Keratinocyte (primary cell): ENCODE measurements at places on chromosomes 7 and 10. TPM values are rescaled to one million over a fixed set of nuclear protein-coding genes. Genes with fewer than 3 reads are reported as not detected.

The ACBD7 gene
- polyA plus RNA-seq: 0.08 to 0.20 TPM in 2 of 3 replicates, not detected in the other

- no peak for DNase-seq
These were observed 12.4 kb downstream of the ANTXRL start for GRCh38 chr10:46299286-46299535.

DNA sequence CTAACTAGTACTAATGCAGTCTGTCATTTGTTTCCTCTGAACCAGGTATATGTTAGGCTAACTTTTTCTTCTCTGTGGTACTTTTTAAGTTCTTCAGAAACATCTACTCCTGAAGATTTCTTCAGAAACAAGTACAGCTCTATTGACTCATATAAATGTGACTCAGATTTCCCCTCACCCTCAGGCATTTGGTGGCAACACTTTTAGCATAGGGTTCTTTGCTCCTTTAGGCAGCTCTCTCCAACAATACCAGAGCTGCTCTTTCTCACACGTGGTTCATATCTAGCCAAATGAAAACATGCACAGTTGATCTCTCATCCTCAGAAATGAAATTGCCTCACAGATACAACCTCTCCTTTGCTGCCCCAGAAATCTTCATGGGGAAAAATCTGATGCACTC, 939.8 kb downstream of the SORCS1 start:
- no peak for DNase-seq

GRCh38 chr7:65832281-65832680, 40.6 kb upstream of the VKORC1L1 start:
- no peak for DNase-seq

DNA sequence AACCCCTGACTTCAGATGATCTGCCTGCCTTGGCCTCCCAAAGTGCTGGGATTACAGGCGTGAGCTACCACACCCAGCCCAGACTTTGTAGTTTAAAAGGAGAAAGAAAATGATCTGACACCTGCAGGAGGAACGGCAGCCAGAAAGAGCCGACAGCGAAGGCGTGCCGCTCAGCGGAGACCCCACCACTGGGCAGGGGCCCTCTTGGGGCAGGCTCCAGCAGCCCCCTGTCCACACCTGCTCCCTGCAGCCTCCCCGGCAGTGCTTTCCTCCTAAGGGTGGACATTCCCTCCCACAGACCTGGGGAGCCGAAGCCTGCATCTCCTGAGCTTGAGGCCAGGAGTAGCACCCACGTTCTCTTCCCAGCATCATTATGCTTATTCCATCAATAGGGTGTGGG, 19.2 kb upstream of the CNPY1 start:
- no peak for DNase-seq

The NKX1-2 gene
- 0.89 to 3.6 TPM (median 1.9 TPM) in 3 replicates for polyA plus RNA-seq

DNA sequence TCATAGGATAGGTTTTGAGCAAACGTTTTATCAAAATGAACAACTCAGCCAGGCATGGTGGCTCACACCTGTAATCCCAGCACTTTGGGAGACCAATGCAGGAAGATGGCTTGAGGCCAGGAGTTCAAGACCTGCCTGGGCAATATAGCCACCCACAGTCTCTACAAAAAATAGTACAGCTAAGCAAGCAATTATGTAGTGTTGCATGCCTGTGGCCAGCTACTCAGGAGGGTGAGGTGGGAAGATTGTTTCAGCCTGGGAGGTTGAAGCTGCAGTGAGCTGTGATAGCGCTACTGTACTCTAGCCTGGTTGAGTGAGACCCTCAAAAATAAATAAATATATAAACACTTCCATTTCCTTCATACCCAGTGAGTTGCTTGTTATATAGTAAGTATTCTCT, 67.1 kb downstream of the LSMEM1 start:
- no peak for DNase-seq

DNA sequence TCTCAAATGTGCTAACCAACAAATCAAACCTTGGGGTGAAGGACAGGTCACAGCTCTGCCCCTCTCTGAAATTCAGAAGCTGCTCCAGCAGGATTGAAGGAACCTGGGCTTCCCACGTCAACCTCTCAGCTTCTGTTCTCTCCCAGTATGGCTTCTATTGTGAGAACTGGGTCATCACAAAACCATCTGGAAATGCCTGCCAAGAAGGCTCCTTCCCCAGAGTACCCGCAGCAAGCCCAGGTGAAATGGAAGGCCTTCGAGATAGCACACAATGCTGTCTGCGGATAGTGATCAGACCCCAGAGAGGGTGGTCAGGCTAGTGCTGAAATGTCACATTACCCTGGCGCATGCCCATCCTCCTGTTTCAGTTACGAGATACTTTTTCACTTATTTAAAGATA, 16.4 kb upstream of the PROSER2 start:
- no peak for DNase-seq

DNA sequence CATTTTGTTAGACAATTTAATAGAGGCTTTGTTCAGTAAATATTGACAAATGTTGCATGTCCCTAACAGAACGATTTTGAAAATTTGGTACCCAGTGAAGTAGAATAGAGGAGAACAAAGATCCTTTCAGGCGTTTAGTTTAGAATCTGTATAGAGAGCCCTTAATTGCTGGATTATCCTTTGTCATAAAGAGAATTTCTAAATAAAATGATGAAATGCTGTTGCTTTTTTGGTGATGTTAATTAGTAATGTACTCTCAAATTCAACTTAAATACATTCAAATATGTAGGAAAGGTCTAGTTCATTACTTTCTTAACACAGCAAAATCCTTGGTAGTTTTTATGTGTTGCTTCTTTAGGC, 1.2 kb downstream of the LUC7L2 start:
- DNase-seq: no peak

DNA sequence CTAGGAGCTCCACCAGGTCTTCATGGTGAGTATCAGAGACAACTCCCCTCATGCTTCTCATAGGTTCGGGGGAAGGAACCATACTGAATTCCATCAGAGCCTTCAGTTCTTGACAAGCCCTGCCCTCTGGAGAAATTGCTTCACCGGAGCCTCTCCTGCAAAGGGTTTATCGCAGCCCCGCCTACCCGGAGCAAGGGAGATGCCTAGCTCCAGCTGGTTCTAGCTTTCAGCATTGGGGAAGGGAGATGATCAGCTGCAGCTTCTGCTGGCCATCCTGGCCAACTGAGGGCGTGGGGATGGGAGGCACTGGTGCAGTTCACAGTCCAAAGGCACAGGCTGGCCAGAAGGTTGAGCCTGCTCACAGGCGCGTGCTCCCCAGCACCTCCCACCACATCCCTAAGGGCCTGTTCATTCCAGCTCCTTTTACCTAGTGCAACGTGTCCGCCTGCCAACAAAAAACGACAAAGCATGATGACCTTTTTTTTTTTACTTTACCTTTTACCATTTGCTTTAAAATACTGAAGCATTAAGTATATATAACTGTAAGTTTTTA, 31.2 kb downstream of the LANCL2 start:
- DNase-seq: no peak

The ENO4 gene
- 0.17 to 0.35 TPM (median 0.25 TPM) in 3 replicates for polyA plus RNA-seq

GRCh38 chr7:79822620-79823240, 311.9 kb upstream of the GNAI1 start:
- no peak for DNase-seq

DNA sequence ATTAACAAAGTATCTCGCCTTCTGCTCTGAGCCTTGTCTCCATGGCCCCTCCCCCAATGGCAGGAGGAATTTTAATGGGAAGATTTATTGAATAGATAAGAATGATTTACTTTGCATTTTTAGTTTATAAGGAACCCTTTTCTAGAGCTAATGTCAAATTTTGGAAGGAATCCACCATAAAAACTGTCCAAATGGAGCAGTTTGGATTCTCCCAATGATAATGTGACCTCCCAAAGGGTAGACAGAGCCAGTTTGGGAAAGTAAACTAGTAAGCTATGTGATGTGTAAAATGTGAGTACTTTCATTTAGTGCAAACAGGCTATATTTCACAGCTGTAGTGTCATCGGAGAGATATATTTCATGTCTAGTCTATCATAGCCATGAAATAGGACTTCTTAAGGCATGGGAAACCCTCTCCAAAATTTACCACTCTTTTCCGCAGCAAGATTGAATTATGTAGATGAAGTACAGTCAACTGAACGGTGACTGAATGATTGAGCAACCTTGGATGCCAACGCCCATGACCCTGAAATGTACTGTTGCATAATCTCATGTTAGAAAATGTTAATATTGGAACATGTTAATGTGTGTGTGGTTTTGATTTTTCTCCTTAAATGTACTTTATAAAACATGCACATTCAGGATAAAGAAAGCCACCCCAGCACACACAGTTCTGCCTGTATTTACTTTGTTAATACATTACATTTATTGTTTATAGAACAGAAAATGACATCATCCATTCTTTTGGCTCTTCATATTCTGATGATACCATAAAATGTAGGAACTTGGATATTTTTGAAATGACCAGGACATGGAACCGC, 140.6 kb downstream of the NRP1 start:
- peak; percentile 17 for DNase-seq

DNA sequence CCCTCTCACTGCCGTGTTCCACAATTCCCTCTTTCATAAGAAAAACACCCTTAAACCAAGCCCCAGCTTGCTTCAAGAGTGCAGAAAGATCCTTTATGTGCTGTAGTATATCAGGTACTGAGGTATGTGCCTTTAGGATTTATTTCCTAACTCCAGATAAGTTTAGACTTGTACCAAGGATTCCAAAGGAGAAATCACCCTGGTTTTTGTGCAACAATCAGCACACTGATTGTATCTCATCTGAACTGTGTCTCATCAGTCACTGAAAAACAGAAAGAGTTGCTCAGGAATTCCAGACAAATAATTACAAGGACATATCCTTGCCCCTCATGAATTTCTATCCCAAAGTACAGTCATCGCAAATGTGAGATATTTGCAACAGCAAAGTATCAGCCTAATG, 77.2 kb upstream of the PTPRZ1 start:
- DNase-seq: peak; percentile 60

The COL13A1 gene
- 0.89 to 3.2 TPM (median 1.5 TPM) in 3 replicates for polyA plus RNA-seq

The SLC26A4 gene
- polyA plus RNA-seq: 0.14 to 0.26 TPM (median 0.15 TPM) in 3 replicates

- no peak for DNase-seq
These were observed 6.9 kb upstream of the ZNF316 start for GRCh38 chr7:6630007-6630849.

- no peak for DNase-seq
These were observed 200.5 kb downstream of the MAD1L1 start for GRCh38 chr7:2032030-2032875.

The SHTN1 gene
- polyA plus RNA-seq: 11.5 to 21.3 TPM (median 16.0 TPM) in 3 replicates

The ELMO1 gene
- 0.07 to 0.17 TPM in 2 of 3 replicates, not detected in the other for polyA plus RNA-seq

The CNTNAP2 gene
- polyA plus RNA-seq: 0.66 to 2.2 TPM (median 1.4 TPM) in 3 replicates

DNA sequence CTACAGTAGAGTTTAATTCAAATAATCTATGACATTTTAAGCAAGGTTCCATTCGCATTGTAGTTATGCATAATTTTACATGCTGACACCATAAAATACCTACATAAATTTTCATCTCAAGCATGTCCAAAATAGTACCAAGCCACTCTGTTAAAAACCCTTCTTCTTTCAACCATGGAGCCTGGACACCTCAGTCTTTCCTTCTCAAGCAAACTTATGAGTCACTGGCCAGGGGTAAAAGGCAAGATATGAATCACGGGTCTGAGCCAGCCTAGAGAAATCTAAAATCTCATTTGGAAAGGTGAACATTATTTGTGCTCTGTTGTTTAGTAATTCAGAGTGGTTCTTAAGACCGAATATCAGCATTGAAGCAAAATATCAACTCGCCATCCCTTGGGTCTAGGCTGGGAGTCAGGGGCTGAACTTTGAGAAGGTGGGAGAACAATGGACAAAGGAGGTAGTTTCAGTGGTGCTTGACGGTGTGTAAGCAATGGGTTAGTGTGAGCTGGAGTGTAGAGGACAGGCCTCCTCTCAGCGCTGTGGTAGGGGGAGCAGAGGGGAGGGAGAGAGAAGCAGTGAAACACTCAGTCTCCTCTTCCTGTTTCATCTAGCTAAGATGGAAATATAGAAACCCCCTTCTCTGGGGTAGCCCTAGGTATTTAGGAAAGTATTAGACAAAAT, 19.1 kb upstream of the GPAM start:
- DNase-seq: no peak

DNA sequence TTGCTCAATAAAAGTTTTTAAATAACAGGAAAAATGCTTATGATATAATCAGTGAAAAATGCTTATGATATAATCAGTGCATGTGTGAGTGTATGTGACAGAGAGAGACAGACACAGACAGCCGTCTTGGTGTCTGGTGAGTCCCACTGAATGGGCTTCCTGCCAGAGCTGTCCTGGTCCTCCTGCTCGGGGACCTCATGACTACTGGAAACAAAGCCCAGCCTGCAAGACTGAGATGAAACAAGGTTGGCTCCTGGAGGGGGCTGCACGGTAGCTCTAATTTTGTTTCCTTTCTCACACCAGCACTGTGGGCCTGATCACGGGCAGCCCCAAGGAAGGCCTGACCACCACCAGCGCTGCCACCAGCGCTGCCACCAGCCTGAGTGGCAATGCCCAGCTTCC, 57.3 kb downstream of the NRP1 start:
- no peak for DNase-seq

DNA sequence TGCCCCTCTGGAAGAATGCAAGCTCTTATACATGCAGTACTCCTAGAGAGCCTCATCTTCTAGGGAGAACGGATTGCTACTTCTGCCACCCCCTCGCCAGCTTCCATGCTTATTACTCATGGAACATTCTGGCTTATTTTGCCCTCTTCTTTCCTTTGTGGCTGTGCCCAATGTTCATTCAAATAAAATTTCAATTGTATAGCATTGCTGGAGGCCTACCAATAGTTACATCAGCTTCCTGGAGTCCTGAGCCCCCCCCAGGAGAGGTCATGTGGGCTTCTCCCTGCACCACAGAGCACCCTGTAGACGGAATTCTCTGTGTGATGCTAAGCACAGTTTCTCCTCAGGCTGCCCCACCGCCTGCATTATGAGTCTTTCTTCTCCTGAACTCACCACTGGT, 1094.0 kb downstream of the KCNMA1 start:
- DNase-seq: no peak

- no peak for DNase-seq
These were observed 21.4 kb downstream of the AUTS2 start for GRCh38 chr7:69619635-69620034.

GRCh38 chr7:115851291-115851690, 179.3 kb downstream of the TFEC start:
- no peak for DNase-seq

GRCh38 chr7:4235596-4235995, 446.5 kb upstream of the FOXK1 start:
- DNase-seq: no peak

The PKD1L1 gene
- 0.01 to 0.31 TPM (median 0.04 TPM) in 3 replicates for polyA plus RNA-seq

DNA sequence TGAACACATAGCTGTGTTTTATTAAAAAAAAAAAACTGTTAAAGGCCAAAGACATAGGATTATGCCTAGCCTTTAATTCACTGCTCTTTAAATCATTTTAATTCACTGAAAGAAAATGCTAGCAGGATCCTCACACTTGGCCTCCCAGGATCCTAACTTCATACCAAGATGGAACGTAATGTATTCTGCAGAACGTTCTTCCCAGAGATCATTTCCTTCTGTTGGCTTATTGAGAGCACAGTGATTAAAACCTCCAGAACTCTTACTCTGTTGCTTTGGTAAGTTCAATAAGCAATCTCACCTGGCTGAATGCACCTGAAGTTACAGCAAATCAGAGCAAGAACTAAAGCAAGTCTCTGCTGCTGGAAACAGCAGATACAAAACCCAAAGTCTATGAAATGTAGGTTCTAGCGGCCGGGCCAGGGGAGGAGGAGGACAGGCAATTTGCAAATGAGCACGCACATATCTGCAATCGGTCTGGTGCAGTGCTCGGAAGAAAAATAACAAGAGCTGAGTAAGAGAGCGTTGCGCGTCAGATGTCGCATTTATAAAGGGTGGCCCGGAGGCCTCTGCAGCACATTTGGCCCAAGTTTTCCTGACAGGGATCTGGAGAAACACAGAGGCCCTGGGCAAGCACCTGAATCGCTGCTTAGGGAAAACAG, 193.9 kb downstream of the FAM107B start:
- no peak for DNase-seq

The ARL3 gene
- 7.0 to 10.7 TPM (median 9.2 TPM) in 3 replicates for polyA plus RNA-seq
